Epithelial cell of proximal tubule (primary cell): ENCODE measurements at places on chromosomes 11 and 22.
A peak's percentile ranks its signal among the peaks of the same experiment; 100 is the strongest.

- no peak for DNase-seq
Observed at GRCh38 chr22:47152938-47153337, 390.5 kb downstream of the TBC1D22A start.

GRCh38 chr11:14577835-14578529 lies 57.8 kb upstream of the PSMA1 start:
- no peak for DNase-seq

GRCh38 chr11:115298300-115299012 lies 205.8 kb downstream of the CADM1 start:
- DNase-seq, result no peak

DNA sequence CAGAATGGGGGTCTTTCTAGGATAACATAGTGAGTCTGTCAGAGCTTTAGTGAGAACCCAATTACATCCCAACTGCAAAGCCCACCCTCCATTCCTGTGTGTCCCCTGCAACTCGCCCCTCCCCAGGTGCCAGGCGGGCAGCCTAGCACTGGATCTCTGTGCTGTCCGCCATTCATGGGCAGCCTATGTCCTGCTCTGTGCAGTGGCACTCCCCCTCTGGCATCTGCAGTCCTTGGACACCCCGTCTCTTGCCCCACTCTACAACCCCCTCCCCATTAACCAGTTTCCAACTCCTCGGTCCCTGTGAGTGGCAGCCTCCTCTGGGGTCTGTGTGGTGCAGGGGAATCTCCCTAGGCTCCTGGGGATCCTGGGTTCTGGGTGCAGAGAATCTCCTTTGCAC lies 37.0 kb downstream of the MYO7A start:
- no peak for DNase-seq

- no peak for DNase-seq
Observed at GRCh38 chr11:74443071-74443864, 24.1 kb downstream of the KCNE3 start.

DNA sequence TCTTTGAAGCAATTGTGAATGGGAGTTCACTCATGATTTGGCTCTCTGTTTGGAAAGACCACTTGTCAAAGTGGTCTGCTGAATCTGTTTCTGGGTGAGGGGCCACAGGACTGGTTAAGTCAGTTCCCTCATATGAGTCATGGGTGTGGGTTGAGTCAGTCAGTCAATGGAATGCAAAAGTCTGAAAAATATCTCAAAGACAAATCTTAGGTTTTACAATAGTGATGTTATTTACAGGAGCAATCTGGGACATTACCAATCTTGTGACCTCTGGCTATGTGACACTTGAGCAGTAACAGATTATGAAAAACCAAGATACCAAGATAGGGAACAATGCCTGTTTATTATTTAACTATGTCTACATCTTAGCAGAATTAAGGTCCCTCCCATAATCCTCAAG lies 311.6 kb downstream of the AASDHPPT start:
- peak; percentile 44 for DNase-seq

DNA sequence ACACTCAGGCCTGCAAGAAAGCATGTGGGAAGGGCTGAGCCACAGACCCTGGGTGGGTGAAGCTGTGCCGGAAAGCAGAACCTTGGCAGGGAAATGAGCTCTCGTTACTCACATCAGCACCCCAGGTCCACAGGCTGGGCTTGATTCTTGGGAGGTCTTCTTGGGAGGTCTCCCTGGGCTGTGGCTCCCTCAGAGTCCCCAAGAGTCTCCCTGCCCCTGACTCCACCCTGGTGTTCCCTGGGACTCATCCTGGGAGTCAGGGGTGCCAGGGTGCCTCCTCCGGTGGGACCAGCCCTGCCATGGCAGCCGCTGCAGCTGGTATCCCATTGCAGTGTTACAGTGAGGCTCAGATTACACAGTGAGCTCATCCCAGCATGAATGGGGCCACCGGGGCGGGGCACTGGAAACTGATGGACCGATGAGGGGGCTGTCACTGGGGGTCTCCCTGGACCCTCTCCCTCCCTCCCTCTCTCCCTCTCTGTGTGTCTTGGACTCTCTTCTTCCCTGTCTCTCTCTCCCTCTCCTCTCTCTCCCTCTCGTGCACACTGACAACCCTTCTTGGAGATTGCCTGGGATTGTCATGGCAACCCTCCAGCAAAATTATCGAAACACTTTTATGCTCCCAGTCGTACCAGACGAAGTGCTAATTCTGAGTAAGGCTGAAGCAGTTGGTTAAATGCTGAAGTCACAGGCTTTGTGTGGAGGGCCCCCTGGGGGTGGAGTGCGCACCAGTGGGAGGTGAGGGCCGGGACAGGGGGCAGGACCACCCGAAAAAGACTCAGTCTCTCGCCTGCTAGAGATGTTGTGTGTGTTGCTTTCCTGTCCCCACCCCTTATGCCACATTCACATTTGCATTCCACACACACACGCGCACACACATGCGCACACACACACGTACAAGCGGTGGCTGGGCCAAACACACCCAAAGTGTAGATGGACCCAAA lies 8.6 kb upstream of the C11orf96 start:
- no peak for DNase-seq

DNA sequence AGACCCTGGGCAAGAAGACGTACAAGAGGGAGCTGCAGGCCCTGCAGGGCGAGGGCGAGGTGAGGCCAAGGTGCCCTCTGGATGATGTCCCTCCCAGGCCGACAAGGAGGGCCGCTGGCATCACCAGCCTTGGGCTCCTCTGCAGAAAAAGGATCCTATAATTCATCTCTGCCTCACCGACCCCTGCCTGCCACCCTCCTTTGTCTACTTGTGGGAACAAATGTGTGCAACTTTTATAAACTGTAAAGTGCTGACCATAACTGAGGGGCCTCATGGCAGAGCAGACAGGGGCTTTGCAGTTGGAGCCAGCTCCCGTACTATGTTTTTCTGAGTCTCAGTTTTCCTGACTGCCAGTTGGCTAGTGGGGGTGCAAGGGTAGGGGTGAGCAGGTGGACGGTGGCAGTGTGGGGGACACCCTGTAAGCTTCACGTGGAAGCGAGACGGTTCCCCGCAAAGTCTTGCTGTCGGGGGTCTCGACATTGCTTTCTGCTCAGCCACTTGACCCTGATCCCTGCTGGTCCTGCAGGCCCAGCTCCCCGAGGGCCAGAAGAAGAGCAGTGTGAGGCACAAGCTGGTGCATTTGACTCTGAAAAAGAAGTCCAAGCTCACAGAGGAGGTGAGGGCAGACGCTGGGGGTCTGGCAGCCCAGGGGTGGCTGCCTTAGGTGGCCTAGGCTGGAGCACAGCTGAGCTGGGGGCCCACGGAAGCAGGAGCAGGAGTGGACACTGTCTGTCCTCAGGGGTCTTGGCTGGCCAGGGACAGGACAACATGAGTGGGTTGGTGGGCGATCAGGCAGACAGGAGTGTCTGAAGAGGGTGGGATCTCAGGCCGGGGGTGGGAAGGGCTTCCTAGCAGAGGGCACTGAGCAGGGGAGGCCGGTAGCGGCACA lies 54.7 kb downstream of the MYO7A start:
- DNase-seq, result no peak

- no peak for DNase-seq
Observed at GRCh38 chr22:19513823-19514222, 10.4 kb downstream of the CLDN5 start.

DNA sequence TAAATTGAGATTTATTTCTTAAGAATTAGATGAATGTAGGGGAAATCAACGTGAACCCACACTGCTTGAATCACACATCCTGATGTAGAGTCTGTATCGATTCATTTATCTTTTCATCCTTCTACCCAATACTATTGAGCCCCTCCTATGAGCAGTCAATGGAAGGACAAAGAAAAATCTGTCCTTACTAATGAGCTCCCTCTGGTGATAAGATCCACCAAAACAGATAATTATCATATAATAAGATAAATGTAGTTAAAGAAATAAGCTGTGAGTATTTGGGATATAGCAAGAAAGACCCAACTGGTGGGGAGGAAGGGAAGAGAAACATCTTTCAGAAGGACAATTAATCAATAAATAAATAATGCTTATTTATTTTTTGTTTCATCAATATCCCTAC lies 385.1 kb upstream of the CCDC90B start:
- no peak for DNase-seq

- DNase-seq, result no peak
Observed at GRCh38 chr22:50481440-50482106, at the start of gene ADM2. TSS of gene ADM2 (plus strand) at chr22:50481543. CDS start at chr22:50481848, 305 bp downstream.

- no peak for DNase-seq
Observed at GRCh38 chr22:50189184-50189848, 3.6 kb downstream of the TRABD start.

DNA sequence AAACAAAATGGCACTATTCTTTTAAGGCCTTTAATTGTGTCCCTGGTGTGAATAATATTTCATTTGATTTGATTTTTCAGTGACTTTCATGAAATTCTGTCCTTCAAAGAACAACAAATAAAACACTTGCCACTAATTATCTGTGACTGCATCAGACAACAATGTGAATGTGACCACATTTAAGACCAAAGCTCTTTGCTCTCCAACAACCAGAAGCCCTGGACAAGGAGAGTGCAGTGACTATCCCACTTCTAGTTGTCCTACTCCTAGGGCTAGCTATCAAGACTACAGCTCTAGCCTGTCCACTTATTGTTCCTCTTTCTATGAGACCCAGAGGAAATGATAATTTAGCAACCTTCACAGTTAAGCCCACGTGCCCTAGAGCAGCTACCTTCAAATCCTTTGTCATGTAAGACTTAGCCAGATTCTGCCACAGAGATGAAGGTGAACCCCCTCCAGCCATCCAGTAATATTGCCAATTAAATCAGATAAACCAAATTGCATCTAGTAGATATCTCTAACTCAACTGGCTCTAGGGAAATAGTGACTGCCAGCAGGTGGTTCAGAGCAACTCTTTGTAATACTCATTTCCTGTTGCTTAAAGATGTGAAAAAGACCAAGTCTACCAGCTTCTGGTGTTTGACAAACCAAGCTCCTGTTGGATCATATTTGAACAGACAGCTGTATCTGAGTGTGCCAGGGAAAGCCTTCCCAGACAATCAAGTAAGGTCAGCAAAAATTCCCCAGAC lies 142.6 kb upstream of the BLID start:
- no peak for DNase-seq
